Activated T-cell treated with anti-CD3 and anti-CD28 coated beads, Interleukin-2, amount 50 U/mL, for 72 hours (primary cell): ENCODE measurements at places on chromosomes 1 and 21.

DNA sequence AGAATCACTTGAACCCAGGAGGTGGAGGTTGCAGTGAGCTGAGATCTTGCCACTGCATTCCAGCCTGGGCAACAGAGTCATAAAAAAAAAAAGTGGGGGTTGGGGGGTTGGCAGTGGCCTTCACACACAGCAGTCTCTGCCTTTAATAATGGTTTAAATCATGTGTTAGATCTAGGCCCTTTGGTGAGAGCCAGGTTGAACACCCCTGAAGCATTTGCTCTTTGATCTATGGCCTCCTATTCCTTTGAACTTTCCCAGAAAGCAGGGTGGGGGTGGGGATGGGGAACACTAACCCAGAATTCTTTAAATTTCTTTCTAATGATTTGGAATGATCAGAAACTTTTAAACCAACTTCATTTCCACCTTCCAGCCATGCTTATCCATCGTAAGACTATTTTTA is 313.0 kb downstream of the KIF26B start:
- no peak for DNase-seq

GRCh38 chr1:235067396-235068157 is 61.1 kb downstream of the TOMM20 start:
- DNase-seq: peak; percentile 34

DNA sequence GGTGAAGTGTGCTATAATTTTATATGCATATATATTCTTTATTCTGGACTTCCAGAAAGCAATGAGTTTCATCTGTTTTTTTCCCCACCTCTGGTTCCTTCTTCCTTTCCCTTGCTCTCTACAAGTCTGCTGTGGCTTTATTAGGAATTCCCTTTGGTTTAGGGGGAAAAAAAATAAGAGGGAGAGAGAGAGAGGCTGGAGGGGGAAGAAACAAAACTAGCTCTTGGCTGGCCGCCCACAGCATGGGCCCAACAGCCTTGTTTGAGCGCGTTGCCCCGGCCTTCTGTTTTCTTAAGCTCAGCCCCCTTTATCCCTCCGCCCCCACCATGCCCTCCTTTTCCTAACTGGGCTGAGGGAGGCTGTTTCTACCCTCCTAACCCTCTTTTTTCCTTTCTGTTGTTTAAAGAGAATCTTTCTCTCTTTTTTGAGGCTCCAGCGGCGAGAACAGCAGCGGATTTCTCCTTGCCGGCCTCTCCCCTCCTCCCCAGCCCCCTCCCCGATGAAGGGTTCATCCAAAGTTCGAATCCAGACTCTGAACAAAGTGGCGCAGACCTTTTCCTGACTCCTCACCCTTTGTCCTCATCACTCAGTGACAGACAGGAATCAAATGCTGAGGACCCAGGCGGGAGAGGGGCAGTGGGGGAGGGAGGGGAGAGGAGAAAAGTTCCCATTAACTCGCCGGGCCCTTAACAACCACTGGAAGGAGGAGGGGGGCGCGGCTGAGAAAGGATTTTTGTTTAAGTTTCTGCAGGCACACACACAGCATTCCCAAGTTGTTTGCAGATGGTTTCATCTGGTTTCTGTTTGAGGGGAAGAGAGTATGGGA is 29.7 kb downstream of the PBX1 start:
- no peak for DNase-seq

DNA sequence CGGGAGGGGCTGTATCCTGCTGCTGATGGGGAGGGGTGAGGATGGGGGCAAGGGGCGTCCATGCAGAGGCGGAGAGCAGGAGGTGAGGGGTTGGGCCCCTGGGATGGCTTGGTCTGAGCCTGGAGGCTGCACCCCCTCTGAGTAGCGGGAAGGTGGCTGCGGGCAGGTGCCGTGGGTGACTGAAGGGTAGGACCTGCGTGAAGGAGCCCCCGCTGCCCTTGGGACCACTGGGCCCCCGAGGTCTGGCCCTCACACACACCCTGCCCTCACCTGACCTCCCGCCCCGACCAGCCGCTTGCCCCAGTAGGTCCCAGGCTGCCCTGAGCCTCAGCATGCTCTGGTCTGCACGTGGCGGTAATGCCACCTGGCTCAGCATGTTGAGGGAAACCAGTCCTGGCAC is 12.8 kb upstream of the SKI start:
- DNase-seq: no peak

- no peak for DNase-seq
Observed at GRCh38 chr1:235465066-235465465, 39.2 kb downstream of the B3GALNT2 start.

DNA sequence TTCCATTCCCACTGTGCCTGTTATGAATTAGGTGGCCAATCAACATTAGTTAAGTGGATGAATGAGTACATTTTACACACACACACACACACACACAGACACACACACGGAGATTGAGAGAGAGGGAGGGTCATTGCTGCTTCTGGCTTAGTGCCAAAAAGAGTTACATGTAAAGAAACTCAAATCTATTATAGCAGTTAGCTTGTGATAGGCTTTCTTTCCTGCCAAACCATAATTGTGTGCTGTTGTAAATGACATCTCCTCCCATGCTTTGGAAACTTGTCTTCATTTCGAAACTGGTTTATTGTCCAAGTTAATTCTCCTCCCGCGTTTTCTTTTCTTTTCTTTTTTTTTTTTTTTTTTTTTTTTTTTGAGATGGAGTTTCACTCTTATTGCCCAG is 1.4 kb upstream of the MT1HL1 start:
- no peak for DNase-seq

DNA sequence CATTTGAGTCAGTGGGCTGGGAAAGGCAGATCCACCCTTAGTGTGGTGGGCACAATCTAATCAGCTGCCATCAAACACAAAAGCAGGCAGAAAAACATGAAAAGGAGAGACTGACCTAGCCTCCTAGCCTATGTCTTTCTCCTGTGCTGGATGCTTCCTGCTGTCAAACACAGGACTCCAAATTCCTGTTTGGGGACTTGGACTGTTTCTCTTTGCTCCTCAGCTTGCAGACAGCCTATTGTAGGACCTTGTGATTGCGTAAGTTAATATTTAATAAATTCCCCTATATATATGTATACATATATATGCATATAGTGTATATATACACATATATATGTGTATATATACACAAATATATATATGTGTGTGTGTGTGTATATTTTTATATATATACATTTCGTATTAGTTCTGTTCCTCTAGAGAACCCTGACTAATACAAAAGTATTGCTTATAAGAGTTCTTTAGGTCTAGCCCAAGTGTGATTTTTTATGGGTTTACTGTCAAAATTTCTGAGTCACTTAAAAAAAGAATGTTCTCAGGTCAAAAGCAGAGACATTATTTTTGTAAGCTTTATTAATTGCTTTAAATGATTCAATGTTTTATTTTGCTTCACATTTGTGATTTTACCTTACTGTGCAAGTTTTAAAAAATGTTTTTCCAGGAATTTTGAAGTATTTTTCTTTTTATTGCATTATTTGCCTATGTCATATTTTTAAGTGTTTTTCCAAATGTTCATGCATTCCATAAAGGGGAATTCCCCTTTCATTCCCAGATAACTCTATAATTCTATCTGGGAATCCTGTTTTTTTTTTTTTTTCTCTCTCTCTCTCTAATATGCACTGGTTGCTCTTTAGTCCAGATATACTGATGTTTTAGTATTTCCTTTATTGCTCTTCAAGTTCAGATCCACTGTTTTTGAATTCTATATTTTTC is 92.1 kb upstream of the ADAMTS5 start:
- no peak for DNase-seq

GRCh38 chr1:243495442-243496186 is 239.8 kb downstream of the SDCCAG8 start:
- no peak for DNase-seq

GRCh38 chr1:22282364-22282995 is 139.6 kb upstream of the WNT4 start:
- no peak for DNase-seq

DNA sequence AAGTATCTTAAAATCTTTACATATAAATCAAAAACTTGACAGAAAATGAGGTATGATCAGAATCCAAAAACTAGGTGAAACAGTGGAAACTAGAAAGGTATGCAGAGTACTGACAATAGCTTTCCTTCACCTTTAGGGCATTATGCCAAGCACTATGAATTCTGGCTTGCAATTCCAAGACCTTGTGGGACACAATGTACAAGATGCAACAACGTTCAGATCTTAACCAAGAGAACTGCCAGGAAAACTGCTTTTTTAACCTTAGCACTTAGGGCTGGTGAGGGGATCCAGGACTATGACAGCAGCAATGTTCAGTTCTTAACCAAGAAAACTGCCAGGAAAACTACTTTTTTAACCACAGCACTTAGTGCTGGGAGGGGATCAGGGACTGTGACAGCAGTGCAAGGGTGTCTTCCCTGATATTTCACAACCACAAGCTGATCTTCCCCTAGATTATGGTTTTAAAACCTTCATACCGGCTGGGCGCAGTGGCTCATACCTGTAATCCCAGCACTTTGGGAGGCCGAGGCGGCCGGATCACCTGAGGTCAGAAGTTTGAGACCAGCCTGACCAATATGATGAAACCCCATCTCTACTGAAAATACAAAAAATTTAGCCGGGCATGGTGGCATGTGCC is 22.3 kb downstream of the FOXJ3 start:
- DNase-seq: no peak
